Effector CD4-positive, alpha-beta T cell (primary cell): ENCODE measurements at places on chromosomes 12 and 14.
A peak's percentile ranks its signal among the peaks of the same experiment; 100 is the strongest.

- no peak for DNase-seq
Observed at GRCh38 chr12:130121226-130122000, 40.9 kb upstream of the FZD10 start.

DNA sequence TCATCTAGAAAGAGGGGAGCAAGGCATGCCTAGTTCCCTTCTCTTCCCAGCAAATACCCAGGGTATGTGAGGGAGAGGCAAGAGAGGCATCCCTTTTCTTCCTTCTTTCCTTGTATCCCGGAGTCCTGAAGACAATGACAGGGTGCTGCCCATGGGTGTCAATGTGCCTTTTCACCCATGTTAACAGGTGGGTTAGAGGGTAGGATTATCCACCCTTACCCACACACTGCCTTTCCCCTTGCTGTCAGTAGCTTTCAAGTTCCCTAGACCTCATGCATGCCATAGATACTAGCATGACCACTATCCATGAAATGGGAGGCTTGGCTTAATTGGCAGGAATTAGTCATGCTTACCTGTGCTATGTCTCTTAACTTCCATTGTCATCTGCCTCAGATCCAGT, 36.3 kb upstream of the PCNX1 start:
- no peak for DNase-seq

DNA sequence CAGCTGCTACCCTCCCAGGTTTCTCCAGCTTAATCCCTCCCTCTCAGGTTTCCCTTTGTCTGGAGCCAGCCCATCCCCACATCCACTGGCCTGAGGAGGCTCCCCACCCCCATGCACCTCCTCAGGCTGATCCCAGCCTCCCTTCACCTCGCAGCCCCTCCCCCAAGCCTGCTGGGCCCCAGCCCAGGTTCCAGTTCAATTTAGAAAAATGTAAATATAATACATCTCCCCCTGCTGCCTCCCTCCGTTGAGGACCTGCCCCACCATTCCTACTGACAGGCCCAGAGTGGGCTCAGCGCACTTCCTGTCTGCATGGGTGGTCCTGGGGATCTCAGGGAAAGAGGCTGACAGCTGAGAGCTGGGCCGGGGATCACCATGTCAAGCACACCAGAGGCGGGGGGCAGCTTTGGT, 155.8 kb downstream of the NTF3 start:
- DNase-seq: no peak

DNA sequence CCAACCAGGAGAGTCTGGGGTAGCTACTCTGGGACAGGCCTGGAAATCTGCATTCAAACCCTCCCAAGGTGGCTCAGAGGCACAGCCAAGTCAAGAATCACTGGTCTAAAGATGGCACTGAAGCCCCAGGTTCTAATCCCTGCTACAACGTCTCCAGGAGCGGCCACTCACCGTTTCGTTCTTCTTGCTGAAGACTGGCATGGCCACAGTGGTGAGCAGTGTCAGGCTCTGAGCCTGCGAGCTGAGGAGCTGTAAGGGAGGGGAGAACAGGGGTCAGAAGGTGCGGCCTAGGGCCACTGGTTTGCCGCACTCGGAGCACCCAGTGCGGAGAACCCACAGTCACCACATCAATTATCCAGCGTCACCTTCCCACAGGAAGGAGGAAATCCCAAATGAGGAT, 38.8 kb downstream of the CACNA2D4 start:
- DNase-seq: no peak

DNA sequence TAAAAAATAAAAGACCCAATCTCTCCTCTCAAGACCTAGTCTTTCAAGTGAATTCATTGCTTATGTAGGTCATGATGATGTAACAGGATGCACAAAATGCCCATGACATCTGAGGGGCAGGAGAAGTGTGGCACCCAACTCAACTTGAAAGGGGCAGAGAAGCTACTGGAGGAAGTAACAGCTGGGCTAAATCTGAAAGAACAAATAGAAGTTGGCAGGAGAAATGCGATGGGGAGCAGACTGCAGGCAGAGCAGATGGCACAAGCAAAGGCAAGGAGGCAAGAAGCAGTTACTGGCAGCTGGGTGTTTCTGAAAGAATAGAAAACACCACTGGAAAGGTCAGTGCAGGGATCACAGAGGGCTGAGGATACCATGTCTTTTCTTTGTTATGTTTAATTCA, 14.6 kb downstream of the SLC38A4 start:
- DNase-seq: no peak

- DNase-seq: no peak
Observed at GRCh38 chr14:22180045-22180444, 409.0 kb downstream of the DAD1 start.

- no peak for DNase-seq
Observed at GRCh38 chr12:18275981-18276380, 14.7 kb downstream of the PIK3C2G start.

DNA sequence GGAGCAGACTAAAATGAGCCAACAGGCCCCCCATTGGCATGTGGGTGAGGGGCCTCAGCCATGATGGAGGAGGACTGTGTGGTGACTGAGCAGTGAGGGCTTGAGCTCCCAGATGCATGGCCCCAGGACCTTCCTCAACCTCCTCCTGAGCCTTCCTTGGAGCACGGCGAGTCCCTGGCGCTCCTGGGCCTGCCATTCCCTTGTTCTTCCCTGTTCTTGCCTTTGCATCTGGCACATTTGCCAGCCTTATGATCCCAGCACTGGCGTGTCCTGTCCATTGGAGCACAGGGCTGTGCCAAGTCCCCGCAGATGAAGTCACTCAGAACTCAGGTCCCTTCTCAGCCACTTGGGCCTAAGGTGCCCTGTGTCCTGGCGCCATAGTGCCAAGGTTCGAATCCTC, 40.3 kb upstream of the MEG3 start:
- DNase-seq: no peak

- no peak for DNase-seq
Observed at GRCh38 chr14:58572863-58573262, 64.9 kb upstream of the DACT1 start.

DNA sequence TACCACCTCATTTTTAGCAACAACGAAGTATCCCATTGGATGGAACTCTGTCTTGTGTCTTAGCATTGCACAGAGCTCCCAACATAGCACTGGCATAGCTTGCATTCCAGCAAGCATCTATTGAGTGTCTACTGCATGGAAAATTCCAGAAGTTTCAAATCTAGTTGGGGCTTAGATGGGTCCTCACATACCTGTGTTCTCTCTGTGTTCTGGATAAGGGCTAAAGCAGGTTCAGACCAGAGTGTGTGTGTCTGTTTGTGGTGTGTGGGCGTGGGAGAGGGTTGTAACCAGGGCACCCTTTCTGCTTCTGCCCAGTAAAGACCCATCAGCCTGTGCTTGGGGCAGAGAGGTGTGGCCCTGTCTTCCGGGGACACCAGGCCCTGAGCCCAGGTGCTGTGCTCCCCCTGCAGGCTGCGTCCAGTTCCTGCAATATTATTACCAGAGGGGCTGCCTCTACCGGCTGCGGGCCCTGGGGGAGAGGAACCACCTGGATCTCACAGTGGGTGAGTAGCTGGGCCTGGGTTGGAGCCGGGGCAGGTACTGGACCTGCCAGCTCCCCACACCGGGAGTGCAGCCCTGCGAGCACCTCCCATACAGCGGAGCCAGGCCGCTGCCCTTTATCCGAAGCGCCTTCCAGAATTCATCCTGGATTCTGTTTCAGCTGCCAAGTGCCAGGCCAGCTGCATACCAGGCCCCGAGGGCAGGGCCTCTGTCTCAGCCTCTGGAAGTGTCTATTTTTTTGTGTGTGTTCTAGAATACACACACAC, 20.3 kb downstream of the RHOF start:
- DNase-seq: peak; percentile 72

- DNase-seq: no peak
Observed at GRCh38 chr12:102052192-102053061, 9.4 kb downstream of the WASHC3 start.

GRCh38 chr12:47686645-47687240, 19.1 kb downstream of the RPAP3 start:
- DNase-seq: no peak

GRCh38 chr14:76918782-76919394, 92.7 kb downstream of the LRRC74A start:
- no peak for DNase-seq
